ENCODE measurements at places on chromosomes 7 and 10.

GRCh38 chr10:96700374-96701099 lies 19.8 kb downstream of the PIK3AP1 start:
- DNase-seq, result no peak

DNA sequence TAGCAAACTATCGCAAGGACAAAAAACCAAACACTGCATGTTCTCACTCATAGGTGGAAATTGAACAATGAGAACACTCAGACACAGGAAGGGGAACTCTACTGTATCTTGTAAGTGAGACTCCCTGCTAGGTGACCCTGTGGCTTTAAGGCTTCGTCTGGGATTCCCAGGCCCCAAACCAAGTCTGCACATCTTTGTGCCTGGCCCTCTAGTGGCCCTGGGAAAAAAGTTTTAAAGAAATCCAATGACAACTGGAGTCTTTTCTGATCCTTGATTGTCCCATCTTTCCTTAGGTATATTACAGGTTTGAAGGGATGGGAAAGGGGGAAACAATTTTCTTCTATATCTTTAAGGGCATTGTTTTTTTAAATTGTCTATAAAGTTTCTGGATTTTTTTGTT lies 10.6 kb upstream of the LIPM start:
- DNase-seq, result no peak

DNA sequence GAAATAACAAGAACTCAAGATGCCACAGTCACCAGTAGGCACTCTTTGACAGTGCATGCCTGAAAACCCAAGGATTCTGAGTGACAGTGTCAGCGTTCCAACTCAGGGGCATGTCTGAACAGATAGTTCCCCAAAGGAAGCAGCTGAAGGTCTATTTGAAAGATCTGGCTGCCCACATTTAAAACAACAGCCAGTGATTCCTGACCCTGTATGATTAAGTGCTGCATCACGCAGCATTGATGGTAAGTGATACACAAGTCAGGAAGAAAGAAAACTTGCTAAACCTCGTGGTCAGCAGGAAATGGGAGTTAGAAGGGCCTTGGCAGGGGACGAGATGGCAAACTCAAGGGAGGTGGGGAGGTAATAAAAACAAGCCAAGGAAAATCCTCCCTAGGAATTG lies 1013.1 kb downstream of the TYW1 start:
- no peak for DNase-seq

- no peak for DNase-seq
Observed at GRCh38 chr7:75048435-75049379, 24.9 kb downstream of the RCC1L start.

- DNase-seq, result no peak
Observed at GRCh38 chr10:57102236-57102635, 741.2 kb upstream of the ZWINT start.

- DNase-seq, result no peak
Observed at GRCh38 chr7:112723416-112723815, 66.8 kb downstream of the TMEM168 start.

DNA sequence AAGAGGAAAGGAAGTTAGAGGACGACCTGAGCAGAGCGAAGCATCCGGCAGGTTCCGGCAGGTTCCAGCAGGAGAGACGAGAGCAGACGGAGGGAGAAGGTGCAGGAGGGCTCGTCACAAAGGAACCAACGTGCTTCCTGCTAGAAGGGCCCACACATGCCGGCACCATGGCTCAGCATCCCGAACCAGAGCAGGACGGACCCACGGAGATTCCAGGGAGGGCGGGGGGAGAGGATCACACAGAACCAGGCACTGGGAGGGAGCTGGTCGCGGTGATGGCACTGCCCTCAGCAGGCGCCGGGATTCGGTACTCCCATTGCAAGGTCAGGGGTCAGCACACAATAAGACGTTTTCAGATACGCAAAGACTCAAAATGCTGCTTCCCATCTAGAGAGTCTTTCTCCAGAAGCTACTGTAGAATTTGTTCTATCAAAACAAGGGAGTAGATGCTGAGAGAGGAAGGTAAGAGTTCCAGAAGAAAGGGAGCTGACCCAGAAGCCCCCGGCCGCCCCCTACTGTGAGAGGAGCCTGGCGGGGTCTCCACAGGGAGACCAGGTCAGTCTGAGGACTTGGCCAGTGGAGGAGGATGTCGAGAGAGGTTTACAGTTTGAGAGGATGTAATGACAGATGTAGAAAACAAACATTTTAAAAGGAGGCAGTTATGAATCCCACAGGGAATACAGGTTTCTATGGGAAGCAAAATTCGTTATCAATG lies 23.6 kb upstream of the PWWP2B start:
- DNase-seq, result no peak

- DNase-seq, result no peak
Observed at GRCh38 chr7:136865777-136866176, 2.7 kb upstream of the CHRM2 start.

GRCh38 chr10:14717552-14717951 lies 57.1 kb downstream of the FAM107B start:
- no peak for DNase-seq
